ENCODE measurements at places on chromosomes 2 and 18.
A peak's percentile ranks its signal among the peaks of the same experiment; 100 is the strongest.

DNA sequence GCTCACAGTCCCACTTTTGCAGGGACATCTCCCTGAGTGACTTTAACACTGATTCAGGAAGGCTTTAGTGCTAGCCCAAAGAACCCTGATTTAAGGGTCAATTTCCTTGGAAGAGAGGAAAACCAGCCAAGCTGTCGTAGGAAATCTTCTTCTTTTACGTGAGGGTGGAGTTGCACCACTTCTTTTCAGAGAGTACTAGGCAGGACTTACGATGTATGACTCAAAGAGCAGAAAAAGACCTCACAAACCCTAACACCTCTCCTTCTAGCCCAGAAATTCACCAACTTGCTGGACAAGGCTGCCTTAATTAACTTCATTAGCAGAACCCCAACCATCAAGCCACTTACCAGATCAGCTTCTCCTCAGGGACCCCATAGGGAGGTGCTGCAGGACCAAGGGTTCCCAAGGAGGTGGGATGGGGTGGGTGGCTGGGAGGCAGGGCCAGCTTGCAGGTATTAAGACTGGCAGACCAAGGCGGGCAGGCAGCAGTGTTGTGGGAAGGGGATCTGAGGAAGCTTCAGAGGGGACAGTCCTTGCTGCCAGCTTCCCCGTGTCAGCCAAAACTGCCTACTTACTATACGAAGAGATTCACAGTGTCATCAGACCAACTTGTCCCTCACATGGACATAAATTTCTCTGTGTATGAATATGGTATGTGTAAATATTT, 6.7 kb downstream of the SERPINB2 start:
- no peak for DNase-seq

GRCh38 chr2:126886211-126886915, 12.3 kb upstream of the TEX51 start:
- DNase-seq: peak; percentile 34

DNA sequence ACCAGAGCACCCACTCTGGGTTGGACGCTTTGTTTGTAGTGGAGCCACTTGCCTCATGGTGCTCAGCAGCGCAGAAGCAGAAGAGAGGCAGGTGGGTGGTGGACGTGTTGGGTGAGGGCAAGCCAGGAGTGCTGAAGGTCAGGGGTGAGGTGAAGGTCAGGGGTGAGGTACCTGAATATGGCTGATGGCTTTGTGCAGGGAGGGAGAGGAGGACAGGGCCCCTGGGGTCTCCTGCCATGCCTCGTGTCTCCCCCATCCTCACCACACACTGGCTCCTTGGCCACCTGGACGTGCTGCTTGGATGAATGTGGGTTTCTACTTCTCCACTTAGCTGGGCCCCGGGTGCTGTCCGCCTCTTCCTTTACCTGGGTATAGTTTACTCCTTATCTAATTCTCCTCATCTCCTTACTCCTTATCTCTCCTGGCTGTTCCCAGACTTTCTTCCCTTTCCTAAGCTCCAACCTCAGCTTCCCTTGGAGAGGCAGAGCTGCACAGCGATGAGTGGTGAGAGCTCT, 68.1 kb downstream of the DYSF start:
- DNase-seq: no peak

DNA sequence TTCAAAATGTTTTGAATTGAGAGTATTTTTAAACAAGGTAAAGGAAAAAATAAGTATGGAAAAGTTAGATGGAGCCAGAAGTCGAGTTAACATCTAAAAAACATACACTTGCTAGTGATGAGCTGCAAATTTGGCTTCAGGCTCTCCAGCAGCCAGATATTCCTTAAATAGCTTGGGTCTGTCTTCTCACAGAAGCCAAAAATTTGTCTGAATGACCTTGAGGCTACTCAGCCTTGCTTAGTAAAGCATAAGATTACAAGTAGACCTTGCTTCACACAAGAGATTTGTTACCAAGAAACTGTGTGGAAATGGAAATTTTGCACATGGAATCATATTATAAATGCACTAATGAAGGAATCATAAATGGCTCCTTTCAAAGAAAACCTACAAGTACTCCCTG, 40.8 kb upstream of the GRB14 start:
- DNase-seq: no peak

DNA sequence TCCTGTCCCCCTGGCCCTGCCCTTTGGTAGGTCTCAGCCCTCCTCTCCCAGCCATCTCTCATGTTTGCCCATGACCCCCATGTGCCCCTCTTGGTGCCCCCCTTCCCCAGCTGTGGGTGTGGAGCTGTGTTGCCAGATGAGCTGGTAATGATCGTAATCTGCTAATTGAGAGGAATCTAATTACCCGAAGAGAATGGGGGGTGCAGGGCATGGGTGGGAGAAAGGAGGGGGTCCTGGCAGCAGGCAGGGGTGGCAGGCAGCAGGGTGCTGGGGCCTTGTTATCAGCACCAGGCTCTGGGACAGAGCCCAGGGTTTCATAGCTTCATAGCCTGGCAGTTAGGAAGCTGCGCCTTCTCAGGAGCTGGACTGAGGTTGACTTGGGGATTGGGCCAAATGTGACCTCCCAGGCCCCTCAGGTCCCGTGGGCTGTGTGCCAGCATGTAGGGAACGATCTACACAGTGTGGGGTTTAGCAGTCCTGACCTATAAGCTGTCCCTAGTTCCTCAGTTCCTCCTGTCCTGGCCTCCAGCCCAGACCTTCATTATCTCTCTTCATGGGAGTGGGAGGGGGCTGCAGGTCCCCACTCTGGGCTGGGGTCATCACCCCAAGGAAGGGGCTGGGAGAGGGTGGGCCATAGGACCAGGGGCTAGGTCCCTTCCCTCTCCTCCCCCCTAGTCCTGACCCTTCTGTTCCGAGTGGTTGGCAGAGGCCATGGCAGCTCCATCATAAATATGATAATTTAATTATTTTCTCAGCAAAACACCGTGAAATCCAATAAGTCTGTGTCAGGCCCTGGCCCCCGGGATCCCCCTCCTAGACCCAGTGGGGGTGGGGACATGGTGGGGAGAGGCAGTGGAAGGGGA, 6.5 kb upstream of the ASIC4 start:
- no peak for DNase-seq

GRCh38 chr2:39144416-39144815, 23.6 kb upstream of the SOS1 start:
- no peak for DNase-seq

- no peak for DNase-seq
Observed at GRCh38 chr2:240405684-240406313, 29.7 kb upstream of the GPC1 start.

- DNase-seq: no peak
Observed at GRCh38 chr18:45642238-45642637, 27.0 kb downstream of the SLC14A2 start.

DNA sequence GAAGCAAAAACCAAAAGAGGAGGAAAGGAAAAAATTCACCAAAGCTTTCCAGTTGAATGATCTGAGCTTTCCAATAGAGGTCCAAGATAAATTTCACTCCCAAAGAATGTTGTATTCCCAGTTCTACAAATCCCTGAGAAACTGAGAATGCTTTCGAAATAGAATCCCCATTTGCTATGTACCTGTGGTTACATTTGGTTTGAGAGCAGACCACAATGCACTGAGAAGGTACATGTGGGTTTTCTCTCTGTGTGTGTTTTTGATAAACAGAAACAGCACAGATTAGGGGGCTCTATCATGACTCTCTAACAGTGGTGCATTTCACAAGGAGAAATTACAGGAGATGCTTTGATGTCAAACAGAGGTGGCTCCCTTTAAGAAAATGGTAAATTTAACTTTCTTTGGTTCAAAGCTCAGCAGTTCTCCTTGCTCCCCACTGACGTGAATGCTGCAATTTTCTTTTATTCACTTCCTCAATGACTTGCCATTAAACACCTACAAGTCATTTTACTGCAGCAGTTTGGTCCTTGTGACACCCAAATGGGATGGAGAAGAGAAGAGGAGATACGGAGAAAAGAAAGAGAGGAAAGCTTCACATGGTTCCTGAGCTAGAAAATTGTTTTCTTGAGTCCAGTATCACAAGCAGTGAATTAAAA, 108.7 kb downstream of the EPHA4 start:
- DNase-seq: no peak

DNA sequence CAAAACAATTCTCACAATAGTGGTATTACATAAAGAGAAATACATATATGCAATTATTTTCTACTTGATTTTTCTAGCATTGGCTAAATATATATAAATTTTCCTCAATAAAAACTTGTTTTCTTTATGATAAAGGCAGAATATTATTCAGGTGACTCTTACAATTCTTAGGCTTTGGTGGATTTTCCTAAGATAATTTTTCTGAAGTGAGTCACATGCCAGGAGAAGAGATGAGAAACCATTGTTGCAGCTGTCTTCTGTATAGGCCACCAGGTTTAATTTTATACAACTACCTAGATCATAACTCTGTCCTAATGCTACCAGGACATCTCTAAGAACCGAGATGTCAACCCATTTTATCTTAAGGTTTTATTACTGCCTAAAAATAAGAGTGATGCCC, 552.4 kb upstream of the CDH2 start:
- DNase-seq: no peak

DNA sequence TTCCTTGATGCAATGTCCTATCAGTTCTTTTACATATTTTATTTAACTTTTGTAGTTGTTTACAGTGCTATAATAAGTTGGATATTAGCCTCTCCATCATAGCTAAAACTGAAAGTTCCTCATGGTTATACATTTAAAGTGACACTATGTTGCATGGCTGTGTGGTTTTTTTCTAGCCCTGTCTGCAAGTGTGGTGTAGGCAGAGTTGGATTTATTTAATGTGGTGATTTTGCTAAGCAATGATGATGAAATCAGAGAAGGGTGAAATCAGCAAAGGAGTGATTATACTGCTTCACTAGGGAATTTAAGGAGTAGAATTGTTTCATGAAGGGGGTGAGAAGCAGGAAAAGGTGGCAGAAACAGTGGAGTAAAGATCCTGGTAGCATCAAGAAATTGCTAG, 18.3 kb upstream of the ENOSF1 start:
- DNase-seq: no peak

DNA sequence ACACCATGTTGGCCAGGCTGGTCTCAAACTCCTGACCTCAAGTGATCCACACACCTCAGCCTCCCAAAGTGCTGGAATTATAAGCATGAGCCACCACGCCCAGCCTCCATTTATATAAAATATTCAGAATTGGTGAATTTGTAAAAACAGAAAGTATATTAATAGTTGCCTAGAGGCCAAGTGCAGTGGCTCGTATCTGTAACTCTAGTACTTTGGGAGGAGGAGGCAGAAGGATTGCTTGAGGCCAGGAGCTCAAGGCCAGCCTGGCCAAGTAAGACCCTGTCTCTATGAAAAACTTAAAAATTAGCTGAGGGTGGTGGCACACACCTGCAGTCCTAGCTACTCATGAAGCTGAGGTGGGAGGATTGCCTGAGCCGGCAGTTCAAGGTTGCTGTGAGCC, 89.6 kb downstream of the SLC25A12 start:
- DNase-seq: no peak

DNA sequence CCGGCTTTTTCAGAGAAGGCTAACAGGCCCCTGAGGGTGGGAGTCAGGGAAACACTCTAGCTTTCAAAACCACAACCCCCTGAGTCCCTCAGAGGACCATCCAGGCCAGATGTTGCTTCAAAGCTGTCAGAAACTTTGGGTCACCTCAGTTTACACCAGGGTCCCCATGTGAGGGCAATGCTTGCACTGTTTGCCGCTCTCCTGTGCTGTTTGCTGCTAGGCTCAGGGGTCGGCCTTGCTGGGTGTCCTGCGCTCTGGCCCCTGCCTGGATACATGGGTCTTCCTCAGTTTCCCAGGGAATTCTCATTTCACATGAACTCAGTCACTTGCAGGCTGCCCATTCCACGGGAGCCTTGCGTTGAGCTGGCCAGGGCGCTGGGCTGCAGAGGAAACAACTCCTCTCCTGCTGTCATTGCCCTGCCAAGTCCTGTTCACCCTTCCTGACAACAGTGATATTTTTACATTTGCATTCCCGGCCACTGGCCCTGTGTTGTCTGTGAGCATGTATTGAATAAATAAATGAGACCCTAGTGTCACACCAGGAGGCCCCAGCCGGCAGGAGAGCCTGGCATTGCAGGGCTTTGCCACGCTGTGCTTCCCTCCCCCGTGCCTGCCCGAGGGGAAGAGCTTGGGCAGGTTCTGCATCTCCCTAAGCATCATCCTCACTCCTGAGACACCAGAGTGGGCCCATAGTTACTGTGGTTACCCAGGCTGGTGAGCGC, 73.2 kb upstream of the RAB6C start:
- DNase-seq: no peak

DNA sequence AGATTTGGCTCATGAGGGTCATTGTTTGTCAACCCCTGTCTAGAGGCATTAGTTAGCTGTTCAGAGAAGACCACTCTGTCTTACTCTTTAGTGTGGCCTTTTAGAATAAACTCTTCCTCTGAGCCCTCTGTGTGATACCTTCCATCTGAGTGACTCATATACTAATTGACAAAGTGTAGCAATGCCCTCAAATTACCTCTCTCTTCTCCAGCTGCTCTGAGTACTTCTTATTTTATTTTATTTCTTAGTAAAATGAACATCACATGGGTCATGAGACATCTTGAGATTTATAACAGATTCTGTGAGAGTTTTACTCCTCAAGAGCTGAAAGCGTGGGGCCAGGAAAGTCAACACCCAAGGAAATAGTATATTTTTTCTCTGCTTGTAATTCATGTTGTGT, 67.4 kb downstream of the KCTD18 start:
- DNase-seq: no peak

- DNase-seq: no peak
Observed at GRCh38 chr2:151973901-151974199, 125.0 kb downstream of the CACNB4 start.

DNA sequence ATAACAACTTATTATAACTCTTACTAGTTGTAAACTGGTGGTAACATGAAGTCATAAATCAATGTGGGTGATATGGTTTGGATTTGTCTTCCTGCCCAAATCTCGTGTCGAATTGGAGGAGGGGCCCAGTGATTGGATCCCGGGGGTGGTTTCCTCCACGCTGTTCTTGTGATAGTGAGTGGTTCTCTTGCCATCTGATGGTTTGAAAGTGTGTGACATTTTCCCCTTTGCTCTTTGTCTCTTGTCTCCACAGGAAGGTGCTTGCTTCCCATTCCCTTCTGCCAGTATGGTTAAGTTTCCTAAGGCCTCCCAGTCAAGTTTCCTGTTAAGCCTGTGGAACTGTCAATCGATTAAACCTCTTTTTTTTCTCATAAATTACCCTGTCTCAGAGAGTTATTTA, 321.6 kb downstream of the DSEL start:
- DNase-seq: no peak

GRCh38 chr2:120984046-120984445, 248.4 kb downstream of the GLI2 start:
- DNase-seq: no peak

GRCh38 chr2:215454519-215455246, 18.8 kb upstream of the FN1 start:
- DNase-seq: no peak

DNA sequence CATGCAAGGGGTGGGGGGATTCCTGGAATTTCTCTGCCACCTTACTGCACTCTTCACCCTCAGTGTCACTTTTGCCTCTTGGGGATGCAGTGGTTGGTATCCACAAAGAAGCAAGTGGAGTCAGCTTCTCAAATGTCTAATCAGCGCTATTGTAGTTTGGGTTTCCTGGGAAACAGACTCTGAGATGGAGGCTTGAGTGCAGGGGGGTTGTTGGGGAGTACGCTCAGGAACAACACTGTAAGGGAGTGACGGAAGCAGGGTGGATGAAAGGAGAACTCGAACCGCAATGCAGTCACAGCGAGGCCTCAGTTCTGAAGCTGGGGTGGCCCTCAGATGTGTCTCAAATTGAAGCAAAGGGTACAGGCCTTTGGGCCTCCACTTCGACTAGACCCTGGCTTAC, 73.6 kb upstream of the EPC2 start:
- no peak for DNase-seq
